ENCODE measurements at places on chromosomes 2 and 18.

DNA sequence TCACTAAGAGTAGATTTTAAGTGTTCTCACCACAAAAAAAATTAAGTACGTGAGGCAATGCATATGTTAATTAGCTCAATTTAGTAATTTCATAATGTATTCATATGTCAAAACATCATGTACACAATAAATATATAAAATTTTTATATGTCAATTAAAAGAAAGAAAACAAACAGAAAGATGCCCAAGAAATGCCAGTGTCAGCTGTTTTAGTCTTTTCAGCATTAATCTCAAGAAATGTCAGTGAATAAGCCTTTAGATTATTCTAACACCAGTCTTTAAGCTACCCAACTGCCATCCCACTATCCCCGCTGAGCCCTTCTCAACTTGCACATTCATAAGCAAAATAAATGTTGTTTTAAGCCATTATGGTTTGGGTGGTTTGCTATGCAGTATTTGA lies 76.5 kb downstream of the C1D start:
- DNase-seq = no peak

GRCh38 chr18:74589021-74589420 lies 8.6 kb upstream of the ZNF407 start:
- DNase-seq = no peak

GRCh38 chr2:3768960-3769765 lies 65.8 kb downstream of the DCDC2C start:
- DNase-seq = no peak

GRCh38 chr18:42936289-42936688 lies 179.2 kb downstream of the RIT2 start:
- no peak for DNase-seq

GRCh38 chr2:75261923-75262322 lies 62.6 kb upstream of the TACR1 start:
- DNase-seq = no peak

GRCh38 chr2:133369901-133370658 lies 198.2 kb downstream of the NCKAP5 start:
- DNase-seq = no peak

DNA sequence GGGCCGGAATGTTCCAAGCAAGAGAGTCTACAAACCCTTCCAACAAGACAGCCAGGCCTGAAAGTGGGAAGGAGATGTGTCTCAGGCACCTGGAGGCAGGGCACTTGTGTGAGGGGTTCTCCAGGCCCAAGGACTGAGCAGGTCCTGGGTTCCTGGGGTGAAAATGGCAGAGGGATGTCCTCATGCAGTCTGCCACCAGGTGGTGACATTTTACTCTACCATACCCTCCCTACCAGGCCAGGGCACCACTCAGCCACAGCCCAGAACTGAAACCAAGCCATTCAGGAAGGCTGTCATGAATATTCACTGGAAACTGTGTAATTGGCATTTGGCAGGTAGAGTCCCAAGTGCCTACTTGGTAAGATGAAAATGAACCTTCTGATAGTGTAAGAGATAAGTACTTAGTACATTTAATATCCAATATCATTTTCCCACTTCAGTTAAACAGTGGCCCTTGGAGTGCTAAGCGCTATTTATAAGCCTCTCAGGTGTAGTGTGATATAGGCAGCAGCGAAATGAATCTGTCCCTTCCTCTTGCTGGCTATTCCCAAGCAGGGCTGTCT lies 185.1 kb downstream of the MYO5B start:
- DNase-seq = peak; percentile 21

DNA sequence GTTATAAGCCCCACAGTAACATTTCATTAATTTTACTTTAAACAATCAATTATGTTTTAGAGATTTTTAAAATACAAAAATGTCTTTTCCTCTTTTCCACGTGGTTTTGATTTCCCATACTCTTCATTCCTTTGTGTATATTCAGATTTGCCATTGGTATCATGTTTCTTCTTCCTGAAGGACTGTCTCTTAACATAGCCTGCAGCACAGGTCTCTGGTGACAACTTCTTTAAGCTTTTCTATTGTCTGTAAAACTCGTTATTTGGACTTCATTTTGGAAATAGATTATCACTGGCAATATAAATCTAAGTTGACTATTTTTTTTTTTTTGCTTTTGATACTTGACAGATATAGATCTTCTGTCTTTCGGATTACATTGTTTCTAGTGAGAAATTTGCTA lies 115.2 kb upstream of the KLHL29 start:
- DNase-seq = no peak

GRCh38 chr2:76633276-76633921 lies 888.8 kb downstream of the LRRTM4 start:
- DNase-seq = no peak

DNA sequence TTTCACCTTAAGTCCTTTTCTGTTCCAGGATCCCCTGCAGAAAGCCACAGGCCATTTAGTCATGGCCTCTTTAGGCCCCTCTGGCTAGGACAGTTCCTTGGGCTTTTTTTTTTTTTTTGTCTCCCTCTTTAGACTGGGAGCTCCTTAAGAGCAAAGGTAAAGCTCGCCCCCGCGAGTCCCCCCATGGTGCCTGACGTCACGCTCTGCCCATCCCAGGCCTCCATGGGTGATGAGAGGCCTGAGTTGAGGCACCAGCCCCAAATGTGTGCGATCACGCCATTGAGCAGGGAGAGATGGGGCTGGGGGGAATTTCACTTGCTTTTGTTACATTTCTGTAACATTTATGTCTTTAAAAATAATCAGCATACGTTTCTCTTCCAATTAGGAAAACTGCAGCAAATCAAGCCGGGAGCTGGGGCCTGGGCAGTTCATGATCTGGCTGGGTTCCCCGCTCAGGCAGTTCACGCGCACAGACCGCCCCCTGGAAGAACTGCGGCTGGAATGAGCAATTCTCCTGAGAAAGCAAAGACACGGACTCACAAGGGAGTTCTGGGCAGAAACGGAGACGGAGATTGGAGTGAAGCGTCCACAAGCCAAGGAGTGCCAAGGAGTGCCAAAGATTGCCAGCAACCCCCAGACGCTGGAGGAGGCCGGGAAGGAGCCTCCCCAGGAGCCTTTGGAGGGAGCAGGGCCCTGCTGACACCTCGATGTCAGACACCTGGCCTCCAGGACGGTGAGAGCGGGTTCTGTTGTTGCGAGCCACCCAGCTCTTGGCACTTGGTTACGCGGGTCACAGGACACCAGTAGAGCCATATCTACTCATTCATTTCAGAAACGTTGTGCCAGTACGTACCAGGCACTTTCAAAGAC lies 108.4 kb upstream of the ODC1 start:
- DNase-seq = no peak

DNA sequence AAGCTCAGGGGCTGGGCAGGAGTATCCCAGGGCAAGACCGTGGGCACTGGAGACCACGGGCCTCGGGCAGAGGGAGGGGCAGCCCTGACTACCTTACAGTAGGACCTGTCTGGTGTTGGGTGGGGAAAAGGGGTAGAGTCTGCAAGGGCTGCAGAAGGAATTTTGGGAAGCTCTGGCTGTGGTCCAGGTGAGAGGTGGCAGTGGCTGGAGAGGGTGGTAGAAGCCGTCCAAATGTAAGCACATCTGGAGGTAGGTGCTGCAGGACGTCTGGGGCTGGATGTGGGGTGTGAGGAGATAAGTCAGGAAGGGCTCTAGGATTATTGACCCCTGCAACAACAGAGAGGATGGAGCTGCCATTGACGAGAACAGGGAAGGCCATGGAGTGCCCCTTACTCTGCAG lies 486.7 kb downstream of the EIPR1 start:
- DNase-seq = no peak

DNA sequence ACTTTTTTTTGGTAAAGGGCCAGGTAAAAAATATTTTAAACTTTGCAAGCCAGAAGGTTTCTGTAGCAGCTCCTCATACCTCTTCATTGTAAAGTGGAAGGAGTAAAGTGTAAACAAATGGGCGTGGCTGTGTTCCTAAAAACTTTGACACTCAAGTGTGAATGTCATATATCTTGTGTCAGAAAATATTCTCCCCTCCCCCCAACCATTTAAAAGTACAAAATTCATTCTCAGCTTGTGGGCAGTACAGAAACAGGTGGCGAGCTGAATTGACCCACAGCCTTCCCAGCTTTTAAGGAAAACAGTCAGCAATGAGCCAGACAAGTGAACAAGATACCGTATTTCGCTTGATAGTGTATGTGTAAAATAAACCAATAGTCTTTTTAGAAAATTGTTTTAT lies 4.0 kb downstream of the YPEL5 start:
- no peak for DNase-seq

- no peak for DNase-seq
Measured at GRCh38 chr18:5574843-5575242, 31.0 kb upstream of the EPB41L3 start.

DNA sequence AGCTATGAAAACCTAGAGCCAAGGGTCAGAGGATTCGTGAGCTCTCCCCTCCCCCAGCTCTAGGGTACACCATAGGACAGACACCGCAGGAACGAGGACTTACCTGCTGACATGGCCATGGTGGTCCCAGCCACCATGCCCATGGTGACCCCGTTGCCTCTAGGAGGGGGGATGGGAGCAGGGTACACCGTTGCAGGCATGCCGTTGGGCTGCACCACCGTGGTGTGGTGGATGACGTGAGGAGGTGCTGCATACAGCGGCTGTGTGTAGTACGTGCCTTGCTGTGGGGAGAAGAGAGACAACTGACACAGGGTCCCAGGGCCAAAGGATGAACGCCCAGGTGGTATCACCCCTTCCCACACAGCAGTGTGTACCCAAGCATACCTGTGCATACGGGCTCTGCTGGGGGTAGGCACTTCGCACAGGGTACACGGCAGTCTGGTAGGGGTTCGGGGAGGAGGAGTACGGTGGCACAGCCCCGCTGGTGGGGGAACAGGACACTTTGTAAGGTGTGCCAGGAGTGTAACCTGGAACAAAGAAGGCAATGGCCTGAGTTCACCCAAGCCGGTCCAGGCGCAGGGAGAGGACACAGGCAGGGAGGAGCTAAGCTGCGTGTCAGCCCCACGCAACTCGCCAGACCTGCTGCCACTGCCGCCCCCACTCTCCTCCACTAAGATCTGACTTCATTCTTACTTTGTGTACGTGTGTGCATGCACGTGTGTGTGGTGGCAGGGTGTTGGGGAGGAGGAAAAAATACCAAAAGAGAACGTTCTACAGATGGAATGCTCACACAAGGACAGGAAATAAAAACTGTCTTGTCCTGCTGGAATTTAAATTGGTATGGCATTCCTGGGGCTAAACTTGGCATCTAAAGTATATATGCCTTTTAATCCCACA lies 37.8 kb downstream of the FAM168B start:
- DNase-seq = no peak

DNA sequence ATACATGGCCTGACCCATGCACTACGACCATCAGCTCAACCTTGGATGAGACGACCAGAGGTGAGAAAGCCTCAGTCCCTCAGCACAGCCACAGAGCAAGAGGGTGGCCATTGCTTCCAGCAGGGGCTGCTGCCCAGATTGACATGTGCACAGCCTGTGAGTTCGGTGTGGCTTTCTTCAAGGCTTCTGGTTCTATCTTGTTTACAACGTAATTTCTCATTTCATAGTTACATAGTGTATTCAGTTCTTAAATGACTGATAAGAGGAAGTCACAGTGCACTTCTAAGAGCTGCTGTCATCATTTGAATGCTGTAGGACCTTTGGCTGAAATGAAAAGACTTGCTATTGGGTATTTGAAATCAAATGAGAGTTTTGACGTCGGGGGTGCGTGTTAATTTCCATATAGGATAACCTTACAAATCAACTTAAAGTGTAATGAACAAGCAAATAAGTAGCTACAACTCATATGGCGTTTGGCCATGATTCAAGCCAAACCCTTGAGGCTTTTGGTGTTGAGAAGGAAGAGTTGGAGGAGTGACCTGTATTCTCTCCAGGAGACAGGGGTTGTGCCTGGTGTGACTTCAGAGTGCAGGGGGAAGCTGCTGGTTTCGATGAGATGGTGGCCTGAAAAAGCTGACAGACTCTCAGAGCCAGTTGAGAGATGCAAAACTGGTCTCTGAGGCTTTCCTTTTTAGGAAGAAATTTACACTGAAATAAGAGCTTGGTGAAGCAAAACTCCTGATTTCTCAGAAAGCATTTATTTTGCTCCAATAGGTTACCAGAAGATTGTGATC lies 51.0 kb downstream of the TSHZ1 start:
- DNase-seq = no peak

- peak; percentile 13 for DNase-seq
Measured at GRCh38 chr2:130823886-130824491, 12.7 kb upstream of the ARHGEF4 start.

DNA sequence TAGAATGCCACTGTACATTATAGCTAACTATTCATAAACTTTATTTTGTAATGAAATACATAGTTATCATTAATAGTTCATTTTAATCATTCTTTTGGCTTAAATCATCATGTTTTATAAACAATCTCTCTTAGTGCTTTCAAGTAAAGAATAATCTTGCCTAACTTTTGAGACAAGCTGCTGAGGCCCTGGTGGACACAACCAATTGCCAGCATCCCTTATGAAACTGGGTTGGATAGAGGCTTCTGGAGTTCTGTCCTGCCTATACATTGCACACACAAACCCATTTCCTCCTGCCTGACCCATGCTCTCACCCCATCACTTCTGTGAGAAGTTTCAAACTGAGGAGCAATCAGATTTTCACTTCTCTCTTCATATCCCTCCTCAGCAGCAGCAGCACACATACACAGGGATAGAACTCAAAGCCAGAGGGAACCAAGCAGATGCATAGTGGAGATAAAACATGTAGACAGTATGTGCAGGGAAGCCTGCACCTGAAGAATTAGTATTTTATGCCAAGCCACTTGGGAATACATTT lies 450.0 kb upstream of the SLC14A2 start:
- DNase-seq = no peak

- no peak for DNase-seq
Measured at GRCh38 chr18:55354795-55355194, 233.2 kb downstream of the TCF4 start.

DNA sequence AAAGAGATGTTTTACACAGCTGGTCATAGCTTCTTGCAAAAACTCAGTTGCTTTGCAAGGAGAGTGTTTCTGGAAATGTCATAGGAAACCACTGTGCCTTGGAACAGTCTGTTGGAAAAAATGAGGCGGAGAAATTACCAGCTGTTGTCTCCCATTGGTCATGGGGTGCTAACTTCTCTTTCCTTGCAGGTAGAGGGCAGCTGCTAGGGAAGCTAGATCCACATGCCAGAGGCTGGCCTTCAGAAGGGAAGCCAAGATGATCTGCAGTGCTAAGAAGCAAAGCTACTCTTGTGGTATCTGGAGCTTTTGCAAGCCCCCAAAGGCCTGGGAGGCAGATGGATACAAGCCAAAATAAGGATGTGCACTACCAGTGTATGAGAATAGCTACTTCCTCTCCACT lies 34.8 kb upstream of the LAMA1 start:
- no peak for DNase-seq
